ENCODE measurements at places on chromosomes 16 and 17.

DNA sequence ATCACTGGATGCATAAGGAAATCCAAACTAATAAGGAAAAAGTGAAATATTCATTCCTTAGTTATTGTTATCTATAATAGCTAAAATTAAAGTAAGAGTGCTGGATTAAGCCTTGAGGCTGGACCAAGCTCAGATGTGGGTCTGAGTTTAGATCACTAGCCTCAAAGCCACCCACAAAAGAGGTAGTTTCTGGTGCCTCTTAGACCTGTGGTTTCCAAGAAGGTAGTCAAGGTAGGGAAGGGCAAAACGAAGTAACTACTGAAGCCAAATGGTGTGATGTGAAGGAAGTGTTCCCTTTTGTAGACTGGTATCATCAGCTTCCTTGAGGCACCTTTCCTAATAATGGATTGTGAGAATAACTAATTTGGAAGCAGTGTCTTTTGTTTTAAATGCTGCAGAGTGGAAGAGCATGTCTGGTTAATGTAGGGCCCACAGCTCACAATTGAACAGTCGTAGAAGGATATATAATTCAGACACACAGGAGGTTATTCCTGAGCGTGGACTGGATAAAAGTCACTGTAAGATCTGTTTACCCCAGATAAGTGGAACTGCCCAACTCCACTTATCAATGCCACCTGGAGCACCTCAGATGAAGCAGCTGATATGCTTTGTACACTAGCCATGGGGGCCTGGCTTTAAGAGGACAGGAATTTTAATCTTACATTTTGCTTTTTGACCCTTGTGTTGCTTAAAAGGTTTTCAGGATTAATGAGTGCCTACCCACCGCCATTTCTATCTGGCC, 31.7 kb upstream of the LCMT1 start:
- DNase-seq: no peak

- DNase-seq: no peak
Measured at GRCh38 chr16:84446596-84447392, 57.7 kb downstream of the MEAK7 start.

DNA sequence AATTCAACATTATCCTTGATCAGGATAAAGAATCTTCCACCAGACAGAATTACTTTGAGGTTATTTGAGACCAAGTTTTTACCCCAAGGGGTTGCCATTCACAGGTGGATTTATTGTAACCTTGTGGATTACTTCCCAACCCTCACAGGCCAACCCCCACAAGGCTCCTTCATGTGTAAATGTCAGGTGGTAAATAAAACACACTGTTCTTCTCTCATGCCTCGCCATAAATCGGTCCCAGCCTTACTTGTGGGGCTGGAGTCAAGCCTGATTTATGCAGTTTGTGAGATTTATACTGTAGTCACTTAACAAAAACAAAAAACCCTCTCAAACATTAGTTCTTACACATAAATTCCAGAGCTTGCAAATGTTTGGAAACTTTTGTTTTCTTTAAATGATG, 98.6 kb upstream of the IRX3 start:
- DNase-seq: no peak

DNA sequence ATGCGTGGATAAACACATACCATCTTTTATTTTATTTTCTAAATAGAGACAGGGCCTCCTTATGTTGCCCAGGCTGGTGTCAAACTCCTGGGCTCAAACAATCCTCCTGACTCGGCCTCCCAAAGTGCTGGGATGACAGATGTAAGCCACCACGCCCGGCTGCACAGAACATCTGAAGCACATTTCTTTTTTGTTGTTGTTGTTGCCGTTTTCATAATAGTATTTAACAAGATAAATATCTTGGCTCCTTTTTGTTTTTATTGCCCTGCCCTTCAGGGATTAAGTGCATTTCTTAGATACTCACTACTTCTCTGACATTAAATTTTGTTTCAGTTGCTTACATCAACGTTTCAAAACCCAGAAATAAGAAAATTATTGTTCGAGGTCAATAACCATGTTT, 37.4 kb downstream of the ANKRD11 start:
- no peak for DNase-seq

GRCh38 chr17:68290268-68290954, 516 bp downstream of the SLC16A6 start:
- no peak for DNase-seq

DNA sequence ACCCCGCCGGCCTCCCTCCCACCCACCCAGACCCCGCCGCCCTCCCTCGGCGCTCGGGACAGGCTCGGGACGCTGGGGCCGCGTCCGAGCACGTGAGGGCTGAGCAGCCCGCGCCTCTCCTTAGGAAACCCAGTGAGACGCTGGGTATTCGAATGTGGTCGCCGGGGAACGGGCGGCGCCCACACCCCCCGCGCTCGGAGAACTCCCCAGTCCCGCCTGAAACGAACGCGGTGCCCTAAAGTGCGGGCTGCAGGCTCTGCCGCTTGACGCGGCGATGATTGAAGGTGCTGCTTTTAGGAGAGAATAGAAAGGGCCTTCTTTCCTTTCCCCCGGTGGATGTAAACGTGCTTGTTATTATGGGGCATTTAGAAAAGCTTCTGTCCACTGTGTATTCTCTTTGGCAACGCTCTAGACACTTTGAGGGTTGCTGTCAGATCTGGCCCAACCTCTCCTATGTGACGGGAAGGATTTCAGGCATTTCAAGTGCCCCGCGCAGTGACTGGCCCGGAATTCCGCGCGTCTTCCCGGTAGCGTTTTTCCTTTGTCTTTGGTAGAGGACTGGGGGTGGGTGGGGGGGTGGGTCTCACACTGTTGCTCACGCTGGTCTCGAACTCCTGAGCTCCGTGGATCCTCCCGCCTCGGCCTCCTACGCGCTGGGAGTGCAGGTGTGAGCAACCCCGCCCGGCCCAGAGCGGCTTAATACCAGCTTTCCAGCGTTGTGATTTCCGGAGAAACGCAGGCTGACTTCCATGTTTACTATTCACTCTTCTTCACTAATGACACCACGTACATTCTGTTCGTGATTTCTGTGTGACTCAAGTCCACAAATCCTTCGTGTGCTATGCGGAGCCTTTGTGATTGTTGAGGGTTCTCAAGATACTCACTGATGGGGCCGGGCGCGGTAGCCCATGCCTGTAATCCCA, 21.8 kb upstream of the FOXK2 start:
- no peak for DNase-seq

GRCh38 chr16:31416371-31416770, 11.8 kb downstream of the COX6A2 start:
- no peak for DNase-seq

- no peak for DNase-seq
Measured at GRCh38 chr17:59876107-59876506, 16.6 kb downstream of the TUBD1 start.

- no peak for DNase-seq
Measured at GRCh38 chr17:31494259-31495021, 103.0 kb downstream of the RAB11FIP4 start.

GRCh38 chr16:13111747-13112146, 210.3 kb downstream of the SHISA9 start:
- no peak for DNase-seq

- DNase-seq: no peak
Measured at GRCh38 chr17:47203984-47204721, 5.0 kb upstream of the MYL4 start.

- no peak for DNase-seq
Measured at GRCh38 chr17:7393613-7394451, 493 bp downstream of the PLSCR3 start.

DNA sequence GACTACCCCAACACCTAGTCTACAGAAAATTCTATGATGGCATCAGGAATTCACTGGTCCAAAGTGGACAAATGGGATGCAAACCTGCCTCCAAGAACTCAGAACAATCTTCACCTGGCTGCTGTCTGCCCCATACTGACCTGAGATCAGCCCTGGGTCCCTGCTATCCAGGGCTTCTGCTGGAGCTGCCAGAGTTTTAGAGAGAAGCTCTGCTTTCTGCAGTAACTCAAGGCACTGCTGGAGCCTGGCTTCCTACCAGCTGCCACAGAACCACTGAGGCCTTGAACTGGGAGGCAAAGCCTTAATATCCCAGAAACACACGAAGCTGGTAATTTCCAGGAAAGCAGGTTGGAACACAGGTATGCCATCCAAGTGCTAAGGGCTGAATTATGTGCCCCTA, 7.5 kb downstream of the TMEM170A start:
- DNase-seq: no peak

GRCh38 chr17:62718429-62718828, 89.7 kb downstream of the MARCHF10 start:
- DNase-seq: no peak

DNA sequence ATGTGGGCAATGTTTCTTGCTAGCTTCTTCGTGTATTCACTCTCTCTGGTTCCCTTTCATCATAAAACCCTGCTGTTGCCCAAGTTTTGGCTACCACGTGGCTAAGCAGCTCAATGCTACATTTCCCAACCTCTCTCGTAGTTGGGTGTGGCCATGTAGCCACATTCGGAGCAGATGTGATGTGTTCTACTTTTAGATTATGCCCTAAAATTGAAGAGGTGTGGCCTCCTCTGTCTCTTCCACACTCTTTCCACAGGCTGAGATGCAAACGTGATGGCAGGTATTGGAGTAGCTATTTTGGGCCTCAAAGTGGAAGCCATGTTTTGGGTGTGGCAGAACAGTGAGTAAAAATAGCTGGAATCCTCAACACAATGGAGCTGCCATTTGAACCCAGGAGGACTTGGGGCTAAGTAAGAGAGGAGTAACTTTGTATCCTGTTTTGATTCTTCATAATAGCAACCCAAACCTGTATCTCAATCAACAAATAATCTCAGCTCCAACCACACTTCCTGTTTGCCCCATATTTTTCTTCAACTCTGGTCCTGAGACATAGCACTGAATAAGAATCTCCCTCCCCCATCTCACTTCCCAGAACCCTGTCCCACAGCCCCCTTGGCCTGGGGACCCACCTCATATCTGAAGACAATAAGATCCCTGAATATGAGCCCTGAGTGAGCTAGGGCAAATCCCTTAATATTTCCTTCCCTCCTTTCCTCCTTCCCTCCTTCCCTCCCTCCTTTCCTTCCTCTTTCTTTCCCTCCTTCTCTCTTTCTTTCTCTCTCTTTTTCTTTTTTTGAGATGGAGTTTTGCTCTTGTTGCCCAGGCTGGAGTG, 4.0 kb downstream of the NUPR1 start:
- no peak for DNase-seq

DNA sequence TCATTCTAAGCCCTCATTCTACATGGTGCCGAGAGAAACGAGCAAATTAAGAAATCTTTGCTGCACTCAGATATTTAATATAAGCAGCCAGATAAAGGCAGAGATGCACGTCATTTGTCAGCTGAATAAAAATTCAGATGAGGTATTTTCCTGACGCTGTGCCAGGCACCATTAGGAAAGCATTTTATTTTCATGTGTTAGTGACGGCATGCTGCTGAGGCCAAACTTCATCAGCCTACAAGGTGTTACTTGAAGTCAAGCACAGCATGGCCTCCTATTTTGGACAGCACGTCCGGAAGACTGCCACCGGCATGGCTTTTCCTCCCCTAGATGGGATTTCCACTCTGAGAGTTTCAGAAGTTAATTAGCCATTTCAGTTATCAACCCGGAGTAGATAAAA, 70.3 kb downstream of the IRX3 start:
- DNase-seq: no peak

DNA sequence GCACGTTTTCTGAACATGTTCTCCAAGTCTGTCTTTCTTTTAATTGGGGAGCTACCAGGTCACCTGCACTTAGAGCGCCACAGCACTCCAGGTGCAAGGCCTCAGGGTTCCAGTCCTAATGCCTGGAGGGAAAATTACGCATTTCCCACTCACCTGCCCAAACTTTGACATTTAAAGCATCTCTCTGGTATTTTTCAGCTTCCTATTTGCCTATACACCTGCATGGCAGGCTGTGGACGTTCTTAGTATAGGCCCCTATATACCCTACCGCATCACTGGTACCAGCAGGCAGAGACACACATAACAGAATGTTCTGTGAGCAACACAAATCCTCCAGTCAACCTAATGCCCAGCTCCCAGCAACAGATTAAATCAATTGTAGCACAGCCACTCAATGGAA, 213.3 kb downstream of the MRTFB start:
- no peak for DNase-seq

GRCh38 chr17:61454381-61455323, 2.4 kb downstream of the TBX4 start:
- DNase-seq: no peak

DNA sequence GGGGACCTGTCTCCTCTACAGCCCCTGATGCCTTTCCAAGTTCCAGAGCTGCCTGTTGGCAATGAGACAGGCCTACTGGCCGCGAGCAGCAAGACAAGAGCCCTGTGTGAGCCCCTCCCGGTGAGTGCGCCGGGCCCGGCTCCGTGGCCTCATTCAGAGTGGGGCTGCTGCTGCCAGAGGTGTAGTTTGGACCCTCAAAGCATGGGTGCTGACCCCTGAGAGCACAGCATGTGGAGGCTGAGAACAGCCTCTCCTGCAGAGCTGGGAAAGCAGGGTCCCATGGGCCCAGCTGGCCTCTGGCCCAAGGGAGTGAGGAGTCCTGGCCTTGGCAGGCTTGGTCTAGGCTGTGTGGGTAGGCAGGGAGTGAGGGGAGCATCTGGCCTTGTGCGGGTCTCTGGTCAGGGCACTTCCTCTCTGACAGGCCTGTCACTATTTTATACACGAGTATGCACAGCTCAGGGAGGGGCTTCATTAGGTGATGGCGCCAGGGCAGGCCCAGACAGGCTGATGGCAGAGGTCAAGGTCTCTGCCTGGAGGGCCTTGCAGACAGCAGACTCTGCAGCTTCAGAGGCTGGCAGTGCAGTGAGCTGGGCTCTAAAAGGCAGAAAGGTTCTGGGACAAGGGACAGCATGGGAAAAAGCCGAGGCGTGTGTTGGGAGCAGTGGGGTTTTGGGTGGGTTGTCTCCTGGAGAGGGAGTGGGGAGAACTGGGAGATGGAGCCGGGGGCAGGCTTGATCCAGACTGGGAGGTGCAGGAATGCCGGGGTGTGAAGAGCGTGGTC, 43.4 kb downstream of the ADCY7 start:
- DNase-seq: no peak

DNA sequence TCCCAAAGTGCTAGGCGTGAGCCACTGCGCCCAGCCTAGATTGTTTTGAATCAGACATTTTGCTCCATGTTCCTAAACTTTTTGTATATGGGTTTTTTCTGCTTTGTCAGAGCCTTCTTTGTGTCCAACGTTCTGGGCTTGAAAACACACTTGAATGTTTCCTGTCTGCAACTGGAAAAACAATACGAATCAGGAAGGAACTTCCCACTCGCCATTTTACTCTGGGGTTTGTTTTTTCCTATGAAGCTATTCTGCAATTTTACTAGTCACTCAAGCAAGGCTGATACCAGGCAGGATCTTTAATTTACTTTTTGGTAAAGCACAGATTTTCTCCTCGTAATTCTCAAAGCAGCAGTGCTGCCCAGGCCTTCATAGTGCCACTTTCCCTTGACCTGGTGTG, 31.6 kb downstream of the ARHGAP17 start:
- DNase-seq: no peak

GRCh38 chr17:44335564-44335963, 9.5 kb upstream of the GRN start:
- no peak for DNase-seq

DNA sequence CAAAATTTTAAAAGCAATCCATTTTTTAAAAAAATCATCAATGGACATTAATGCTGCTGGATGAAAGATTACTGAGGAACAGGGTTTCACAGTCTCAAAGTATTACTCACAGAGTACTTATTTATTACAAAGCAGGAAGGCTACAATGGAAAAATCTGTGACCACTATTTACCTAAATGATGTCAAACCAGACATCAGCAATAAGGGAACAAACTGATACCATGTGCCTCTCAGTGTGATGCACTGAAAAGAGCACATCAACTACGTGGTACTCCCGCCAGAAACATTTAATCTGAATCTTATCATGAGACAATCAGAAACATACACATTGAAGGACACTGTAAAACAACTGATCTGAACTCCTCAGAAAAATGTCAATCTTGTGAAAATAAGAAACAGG, 124.2 kb downstream of the PARN start:
- no peak for DNase-seq

- no peak for DNase-seq
Measured at GRCh38 chr17:63433746-63434591, 12.1 kb downstream of the CYB561 start.
